MM.1S (cell line): ENCODE measurements at places on chromosomes 7 and 10.

DNA sequence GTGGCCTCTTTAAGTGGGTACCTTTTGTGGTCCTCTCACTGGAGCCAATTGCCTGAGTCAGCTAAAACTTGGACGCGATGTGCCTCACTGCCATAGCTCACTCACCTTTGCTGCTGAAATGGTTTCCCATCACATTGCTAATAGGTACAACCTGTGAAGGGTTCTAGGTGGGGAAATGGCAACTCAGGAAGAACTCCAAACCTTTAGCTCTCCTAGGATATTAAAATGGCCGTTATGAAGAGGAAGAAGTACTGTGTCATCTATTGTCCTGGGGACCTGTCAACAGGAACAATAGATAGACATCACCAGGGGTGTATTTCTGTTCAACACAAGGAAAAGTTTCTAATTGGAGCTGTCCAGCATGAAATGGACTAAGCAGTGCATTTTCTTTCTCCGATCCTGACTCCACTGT, 1.2 kb upstream of the ZNF655 start:
- no peak for DNase-seq

DNA sequence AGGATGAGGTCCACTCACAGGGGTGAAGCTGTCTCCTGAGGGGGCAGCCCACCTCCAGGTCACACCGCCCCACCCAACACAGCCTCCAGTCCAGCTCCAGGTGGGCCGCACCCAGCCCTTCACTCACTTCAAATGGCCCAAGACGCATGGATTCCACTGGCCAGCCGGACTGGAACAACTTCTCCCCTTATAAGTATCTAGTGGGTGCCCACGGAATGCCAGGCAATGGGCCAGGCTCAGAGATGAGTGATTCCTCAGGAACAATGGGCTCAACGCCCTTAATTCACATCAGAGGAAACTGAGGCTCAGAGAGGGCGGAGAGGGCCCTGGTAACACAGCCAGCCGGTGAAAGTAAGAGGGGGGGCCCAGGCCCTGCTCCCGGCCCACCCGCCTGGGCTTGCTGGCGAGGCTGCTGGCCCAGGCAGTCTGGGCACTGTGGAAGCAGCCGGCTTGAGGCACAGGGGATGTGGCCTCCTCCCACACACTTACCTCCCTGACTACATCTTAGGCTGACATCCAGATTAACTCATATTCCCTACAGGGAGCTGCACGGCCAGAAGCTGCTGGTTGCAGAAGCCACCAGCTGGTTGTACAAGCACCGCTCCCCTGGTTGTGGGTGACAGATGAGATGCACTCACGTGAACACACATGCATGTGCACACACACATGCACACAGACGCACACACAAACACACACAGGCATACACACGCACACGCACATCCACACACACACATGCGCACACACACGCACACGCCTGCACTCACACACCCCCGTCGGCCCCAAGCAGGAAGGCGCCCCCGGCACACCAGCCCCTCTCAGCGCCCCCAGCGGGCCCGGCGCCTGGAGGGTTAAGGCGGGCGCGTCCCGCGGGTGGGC, 1.0 kb upstream of the FAM20C start:
- no peak for DNase-seq

DNA sequence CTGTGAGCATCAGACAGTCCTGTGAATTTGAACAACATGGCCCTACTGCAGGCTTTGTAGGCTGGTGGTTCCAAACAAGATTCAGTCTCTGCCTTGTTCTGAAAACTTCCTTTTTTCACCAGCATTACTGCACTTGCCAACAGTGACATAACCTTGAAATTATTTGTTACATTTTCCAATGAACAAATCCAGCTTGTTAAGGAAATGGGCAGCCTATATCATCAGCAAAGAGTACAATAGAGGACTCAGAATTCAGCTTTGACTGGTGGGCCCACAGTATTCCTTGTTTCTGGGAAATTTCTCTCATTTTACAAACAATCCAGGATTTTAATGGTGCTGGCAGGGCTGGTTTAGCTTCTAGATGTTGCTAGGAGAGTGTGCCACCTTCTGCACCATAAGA, 703.7 kb upstream of the FZD8 start:
- no peak for DNase-seq

DNA sequence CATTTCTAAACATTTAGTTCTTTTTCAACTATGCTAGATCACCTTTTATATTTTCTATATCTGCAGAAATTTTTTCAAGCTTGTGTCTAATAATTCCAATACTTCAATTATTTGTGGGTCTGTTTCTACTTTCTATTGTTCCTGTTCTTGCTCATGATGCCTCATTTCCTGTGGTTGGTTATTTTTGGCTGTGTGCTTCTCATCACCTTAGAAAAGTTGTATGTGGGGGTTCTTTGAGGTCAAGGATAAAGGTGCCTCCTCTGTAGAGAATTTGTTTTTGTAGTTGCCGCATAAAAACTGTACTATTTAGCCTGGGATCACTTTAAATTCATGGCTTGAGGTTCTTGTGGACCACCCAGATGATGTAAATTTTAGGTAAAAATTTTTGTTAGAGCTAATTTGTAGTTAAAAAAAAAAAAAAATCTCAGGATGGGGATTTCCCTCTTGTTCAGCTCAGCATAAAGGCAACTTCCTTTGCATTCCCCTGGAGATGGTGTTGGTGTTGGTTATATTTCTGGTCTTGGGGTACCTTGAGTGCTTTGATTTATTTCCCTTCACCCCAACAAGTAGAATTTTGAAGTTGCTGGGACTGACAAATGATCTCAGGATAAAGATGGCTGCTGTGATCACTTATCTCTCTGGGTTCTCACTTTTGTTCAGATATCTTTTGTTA, 27.0 kb upstream of the JAZF1 start:
- DNase-seq = peak; percentile 68

GRCh38 chr10:94213001-94213530, 149.7 kb downstream of the NOC3L start:
- no peak for DNase-seq

GRCh38 chr7:143958781-143959180, 4.1 kb downstream of the OR2F1 start:
- DNase-seq = no peak

DNA sequence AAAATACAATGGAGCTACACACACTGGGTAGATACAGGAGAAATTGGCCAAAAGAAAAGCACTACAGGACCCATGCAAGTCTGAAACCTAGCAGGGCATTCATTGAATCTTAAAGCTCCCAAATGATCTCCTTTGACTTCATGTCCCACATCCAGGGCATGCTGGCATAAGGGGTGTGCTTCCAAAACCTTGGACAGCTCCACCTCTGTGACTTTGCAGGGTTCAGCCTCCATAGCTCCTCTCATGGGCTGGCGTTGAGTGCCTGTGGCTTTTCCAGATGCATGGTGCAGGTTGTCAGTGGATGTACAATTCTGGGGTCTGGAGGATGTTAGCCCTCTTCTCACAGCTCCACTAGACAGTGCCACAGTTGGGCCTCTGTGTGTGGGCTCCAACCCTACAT, 626.3 kb upstream of the POT1 start:
- no peak for DNase-seq

DNA sequence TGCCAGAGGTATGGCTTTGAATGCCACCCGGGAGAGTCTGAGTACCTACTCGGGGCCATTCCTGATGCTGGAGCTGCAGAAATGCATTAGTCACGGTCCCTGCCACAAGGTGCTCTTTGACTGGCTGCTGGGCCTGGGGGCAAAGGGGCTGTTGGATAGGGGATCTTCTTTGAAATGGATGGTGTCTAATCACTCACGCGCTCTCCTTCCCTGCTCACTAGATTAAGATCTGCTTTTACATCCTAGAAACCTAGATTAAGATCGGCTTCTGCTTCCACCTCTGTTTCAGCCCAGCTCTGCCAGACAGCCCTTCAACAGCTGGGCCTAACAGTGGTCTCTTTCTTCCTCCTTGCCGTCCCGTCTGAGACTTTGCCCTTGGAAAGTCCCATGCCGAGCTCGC, 57.2 kb downstream of the PAX2 start:
- no peak for DNase-seq

DNA sequence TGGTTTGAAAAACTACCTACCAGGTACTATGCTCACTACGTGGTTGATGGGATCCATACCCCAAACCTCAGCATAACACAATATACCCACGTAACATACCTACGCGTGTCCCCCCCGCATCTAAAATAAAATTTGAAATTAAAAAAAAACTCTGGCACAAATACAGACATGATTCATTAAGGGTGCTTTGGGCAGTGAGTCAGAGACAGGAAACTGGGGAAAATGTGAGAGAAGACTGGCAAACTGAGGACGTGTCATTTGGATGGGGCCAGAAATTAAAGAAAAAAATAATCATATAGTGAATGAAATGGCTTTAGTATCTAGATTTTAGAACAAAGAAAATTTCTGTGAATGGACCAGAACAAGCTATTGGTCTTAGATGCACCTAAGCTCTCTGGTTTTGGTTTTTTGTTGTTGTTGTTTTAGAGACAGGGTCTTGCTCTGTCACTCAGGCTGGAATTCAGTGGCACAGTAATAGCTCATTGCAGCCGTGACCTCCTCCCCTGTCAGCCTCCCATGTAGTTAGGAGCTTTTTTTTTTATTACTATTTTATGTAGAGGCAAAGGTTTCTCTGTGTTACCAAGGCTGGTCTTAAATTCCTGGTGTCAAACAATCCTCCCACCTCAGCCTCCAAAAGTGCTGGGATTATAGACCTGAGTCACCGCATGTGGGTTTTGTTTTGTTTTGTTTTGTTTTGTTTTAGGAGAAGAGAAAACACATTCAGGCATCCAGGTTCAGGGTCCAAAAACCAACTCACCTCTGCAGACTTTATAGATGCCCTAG, 5.9 kb upstream of the PRSS58 start:
- DNase-seq = no peak

GRCh38 chr7:71645836-71646235, 513.9 kb downstream of the GALNT17 start:
- DNase-seq = no peak

GRCh38 chr7:37467002-37467401, 18.3 kb upstream of the ELMO1 start:
- DNase-seq = no peak

GRCh38 chr10:87578842-87579401, 74.2 kb downstream of the MINPP1 start:
- DNase-seq = no peak

DNA sequence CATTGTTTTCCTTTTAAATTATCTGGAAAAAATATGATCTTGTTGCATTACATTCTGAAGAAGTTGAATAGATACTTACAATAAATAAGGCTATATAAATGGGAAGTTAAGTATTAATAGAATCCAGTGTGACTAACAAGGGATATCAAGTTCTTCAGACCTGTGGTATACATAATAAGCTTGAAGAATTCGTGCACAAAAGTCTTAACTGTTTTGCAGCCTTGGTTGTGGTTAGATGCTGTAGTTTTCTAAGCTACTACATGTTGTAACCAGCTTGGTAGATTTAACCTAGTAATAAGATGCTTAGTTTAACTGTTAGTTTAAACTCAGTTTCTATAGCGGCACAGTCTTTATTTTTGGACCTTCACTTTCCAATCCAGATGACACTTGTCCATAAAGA, 106.2 kb upstream of the GLCCI1 start:
- DNase-seq = no peak

GRCh38 chr7:28266402-28266801, 85.8 kb upstream of the JAZF1 start:
- no peak for DNase-seq

DNA sequence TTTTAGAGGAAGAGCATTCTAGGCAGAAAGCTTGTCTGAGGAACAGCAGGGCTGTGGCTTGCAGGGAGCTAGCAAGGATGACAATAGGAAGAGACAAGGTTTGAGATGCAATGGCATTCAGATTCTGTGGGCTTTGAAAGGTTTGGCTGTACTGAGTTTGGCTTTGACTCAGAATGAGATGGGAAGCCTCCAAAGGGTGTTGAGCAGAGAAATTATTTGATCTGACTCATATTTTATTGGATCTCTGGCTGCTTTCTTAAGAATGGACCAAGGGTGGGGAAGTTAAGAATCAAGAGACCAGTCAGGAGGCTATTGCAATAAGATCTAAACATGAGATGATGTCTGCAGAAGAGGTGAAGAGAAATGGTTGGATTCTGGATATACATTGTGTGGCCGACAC, 273.2 kb downstream of the CDK14 start:
- no peak for DNase-seq

DNA sequence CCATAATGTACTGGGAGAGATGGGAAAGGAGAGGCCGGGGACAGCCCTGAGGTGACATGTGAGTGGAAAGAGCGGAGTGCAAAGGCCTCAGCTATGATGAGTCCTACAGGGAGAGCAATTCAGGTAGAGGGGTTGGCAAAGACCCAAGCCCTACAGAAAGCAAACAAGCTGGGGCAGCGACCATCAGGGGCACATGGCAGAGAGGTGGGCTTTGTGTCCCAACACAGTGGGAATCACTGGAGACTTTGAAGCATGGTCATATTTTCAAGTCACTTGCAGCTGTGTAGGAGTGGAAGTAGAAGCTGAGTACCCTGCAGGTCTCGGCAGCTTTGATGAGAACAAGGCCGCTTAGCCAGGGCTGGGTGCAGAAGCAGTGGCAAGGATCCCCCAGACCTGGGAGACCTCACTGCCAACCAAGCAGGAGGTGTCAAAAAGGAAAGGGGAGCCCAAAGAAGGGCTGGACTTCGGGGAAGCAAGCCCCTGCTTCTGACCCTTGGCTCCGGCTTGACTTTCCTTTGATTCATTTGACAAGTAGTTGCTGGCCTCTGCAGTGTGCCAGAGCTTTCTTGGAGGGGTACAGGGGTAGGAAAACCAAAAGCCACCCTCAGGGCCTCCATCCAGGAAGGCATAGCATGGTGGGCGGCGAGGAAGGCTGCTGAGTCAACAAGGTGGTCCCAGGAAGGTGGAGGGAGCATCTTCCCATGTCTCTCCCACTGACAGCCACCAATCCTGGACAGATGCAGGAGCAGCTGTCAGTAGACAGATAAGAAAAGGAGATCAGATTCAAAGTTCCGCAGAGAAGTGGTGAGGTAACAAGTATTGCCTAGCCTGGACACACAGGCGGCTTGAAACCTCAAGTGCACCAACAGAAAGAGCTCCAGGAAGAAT, 1.9 kb upstream of the PGAM2 start:
- no peak for DNase-seq

DNA sequence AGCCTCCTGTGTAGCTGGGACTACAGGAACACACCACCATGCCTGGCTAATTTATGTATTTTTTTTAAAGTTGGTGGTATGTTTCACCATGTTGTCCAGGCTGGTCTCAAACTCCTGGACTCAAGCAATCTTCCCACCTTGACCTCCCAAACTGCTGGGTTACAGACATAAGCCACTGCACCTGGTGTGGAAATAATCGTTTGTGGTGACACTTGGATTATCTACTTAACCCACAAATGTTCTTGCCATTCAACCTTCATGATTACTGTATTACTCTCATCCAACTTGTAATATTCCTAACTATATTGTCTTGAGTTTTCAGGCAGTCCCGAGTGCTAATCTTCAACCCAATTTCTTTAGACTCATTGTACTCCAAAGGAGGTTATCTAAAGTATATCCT, 9.6 kb upstream of the SRGN start:
- no peak for DNase-seq
